ENCODE measurements at places on chromosomes 2 and 18.

GRCh38 chr2:128791985-128792320, 473.3 kb upstream of the HS6ST1 start:
- DNase-seq = no peak

DNA sequence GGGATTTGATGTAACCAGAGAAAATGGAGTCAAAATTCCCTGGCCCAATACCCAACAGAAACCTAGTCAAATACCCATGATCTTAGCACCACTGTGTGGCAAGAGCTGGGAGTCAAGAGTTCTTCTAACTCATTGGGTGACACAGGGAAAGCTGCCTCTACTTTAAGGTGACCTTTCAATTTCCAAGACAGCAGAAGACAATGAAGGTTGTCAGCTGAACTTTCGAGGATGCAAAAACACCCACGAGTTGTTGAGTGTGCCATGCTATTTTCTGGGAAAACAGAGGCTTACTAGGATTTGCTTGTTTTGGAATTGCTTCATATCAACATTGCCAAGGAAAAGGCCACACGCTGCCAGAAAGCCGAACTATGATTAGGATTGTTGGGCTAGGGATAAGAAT, 61.6 kb upstream of the CYRIA start:
- no peak for DNase-seq

DNA sequence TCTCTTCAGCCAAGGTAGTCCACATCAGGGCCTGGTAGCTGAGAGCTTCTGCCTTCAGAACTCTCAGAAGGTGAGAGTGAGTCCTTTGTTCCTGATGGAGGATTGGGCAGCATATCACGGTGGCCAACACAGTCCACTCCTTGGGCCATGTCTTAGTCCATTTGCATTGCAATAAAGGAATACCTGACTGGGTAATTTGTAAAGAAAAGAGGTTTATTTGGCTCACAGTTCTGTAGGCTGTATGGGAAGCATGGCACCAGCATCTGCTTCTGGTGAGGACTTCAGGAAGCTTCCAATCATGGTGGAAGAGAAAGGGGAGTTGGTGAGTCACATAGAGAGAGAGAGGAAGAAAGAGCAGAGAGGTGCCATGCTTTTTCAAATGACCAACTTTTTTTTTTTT, 98.8 kb downstream of the ADCYAP1 start:
- DNase-seq = no peak

DNA sequence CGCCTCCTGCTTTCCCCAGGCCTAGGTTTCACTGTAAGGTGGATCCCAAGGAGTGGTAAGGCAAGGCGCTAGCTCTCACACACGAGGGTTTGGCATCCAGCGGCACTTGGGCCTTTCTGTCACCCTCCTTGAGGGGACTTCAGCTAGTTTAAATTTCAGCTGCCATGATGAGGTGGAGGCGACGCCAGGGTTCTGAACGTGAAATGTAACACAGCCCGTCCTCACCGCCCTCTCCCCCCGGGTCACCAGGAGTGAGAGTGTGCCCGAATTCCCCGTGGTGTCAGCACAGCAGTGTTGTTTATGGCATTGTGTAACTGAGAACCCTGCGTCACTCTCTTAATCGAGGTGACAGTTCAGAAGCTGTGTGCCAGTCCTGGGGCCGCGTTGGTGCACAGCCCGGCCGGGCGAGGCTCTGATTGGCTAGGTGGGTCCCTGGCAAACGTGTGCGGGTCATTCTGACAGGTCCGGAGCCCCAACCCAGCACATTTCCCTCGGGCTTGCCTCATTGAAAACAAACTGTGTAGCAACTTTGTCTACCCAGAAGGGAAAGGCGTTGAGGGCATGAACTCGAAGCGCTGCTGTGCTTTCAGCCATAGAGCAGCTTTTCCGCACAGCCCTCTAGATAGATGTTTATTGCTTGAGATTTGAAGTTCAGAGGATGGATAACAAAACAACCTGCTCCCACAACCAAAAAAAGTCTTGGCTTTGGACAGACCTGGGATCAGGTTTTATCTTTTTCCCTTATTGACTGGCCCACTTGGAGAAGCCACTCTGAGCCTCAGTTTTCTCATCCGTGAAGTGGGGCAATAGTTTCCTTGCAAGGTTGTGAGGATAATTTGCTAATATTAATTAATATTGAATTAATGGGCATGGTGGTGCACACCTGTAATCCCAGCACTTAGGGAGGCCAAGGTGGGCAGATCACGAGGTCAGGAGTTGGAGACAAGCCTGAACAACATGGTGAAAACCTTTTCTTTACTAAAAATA, 4.9 kb downstream of the CIDEA start:
- no peak for DNase-seq

DNA sequence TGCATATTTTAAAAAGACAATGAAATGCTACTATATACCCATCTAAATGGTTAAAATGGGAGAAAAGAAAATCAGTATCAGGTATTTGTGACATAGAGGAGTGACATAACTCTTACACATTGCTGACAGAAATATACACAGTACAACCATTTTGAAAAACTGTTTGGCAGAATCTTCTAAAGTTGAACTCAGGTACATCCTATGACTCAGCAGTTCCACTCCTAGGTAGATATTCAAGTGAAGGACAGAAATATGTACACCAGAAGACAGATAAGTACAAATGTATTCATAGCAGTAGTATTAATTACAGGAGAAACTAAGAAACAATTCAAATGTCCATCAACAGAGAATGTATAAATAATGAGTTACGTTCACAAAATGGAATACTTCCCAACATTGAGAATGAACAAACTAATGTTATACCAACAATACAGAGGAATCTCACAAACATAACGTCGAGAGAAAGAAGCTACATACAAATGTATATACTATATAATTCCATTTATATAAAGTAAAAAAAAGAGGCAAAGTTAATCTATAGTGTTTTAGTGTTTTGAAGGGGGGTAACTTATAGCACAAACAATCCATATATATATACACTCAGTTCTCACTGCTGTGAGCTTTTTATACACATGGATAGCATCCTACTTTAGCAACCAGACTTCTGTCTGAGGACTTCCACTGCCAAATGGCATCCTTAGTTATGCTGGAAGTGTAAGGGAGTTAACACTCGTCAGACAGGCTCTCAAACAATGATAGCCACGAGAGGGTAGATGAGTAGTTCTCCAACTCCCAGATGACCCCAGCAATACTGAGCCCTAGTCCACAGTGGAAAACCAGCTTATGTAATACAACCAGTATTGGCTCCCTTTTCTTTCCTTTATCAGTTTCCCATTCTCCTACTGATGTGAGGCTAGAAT, 172.5 kb downstream of the NBAS start:
- DNase-seq = no peak

GRCh38 chr2:121099329-121100290, 185.4 kb downstream of the TFCP2L1 start:
- no peak for DNase-seq

DNA sequence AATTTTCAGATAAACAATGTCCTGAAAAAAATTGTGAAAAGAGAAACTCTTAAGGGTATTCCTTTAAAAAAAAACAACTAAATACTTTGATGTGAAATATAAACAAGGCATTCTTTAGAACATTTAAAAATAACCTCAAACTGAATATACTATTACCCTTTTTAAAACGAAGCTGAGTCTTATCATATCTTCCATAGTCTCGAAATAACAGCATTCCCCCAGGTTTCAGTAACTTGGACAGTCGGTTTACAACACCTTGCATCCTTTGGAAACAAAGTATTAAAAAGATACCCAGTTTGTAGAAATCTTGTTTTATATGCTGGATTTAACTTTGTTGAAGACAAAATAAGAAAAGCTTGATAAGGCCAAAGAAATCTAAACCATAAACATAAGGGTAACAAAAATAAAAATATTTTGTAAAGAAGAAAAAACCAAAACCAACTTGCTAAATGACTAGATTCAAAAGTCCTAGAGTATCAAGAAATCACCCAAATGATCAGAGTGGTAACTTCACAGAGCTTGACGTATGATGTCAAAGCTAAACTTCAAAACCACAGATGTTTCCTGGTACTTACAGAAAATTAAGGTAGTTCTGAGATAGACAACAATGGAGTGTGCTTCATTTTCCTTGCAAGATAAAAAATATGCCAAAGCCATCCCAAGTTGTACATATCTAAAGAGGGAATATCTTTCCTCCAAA, 107.8 kb downstream of the METTL8 start:
- DNase-seq = no peak

- DNase-seq = no peak
Observed at GRCh38 chr2:227623226-227623625, 5.9 kb downstream of the SCYGR4 start.

DNA sequence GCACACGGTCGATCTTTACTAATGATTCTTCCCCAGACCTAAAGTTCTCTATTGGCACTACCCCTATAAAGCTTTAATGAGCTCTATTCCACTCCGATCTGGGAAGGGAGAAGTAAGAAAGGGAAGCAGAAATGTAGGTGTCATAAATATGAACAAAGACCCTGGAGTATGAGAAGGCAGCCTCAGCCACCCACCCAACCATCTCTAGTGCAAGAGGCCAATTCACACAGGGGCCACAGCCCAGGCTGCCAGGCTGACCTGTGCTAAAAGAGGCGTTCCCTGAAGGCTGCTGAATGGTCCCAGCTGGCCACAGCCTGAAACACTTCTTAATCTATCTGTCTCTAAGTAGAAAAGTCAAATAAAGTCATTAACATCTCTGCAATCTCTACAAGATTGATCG, 60.1 kb upstream of the ACTR3 start:
- DNase-seq = no peak

- DNase-seq = no peak
Observed at GRCh38 chr2:176161825-176162626, 4.9 kb downstream of the HOXD3 start.

GRCh38 chr2:171201271-171201670, 40.6 kb upstream of the TLK1 start:
- no peak for DNase-seq

DNA sequence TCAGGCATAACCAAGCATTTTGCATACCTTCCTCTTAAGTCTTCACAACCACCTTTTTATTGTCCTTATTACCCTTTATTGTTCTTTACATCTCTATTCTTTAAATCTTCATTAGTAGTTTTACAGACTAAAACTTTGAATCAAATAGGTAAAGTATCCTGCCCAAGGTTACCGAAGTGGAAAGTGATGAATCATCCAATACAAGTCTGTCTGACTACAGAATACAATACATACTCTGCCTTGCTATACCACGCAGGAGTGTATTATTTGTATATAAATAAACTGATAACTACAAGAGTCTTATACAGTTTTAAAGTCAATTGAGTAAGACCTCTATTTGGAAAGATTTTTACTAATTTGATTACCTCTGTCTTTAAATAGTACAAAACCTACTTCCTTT, 196.0 kb downstream of the ZEB2 start:
- DNase-seq = no peak

- DNase-seq = no peak
Observed at GRCh38 chr2:152864601-152865149, 146.3 kb downstream of the ARL6IP6 start.

DNA sequence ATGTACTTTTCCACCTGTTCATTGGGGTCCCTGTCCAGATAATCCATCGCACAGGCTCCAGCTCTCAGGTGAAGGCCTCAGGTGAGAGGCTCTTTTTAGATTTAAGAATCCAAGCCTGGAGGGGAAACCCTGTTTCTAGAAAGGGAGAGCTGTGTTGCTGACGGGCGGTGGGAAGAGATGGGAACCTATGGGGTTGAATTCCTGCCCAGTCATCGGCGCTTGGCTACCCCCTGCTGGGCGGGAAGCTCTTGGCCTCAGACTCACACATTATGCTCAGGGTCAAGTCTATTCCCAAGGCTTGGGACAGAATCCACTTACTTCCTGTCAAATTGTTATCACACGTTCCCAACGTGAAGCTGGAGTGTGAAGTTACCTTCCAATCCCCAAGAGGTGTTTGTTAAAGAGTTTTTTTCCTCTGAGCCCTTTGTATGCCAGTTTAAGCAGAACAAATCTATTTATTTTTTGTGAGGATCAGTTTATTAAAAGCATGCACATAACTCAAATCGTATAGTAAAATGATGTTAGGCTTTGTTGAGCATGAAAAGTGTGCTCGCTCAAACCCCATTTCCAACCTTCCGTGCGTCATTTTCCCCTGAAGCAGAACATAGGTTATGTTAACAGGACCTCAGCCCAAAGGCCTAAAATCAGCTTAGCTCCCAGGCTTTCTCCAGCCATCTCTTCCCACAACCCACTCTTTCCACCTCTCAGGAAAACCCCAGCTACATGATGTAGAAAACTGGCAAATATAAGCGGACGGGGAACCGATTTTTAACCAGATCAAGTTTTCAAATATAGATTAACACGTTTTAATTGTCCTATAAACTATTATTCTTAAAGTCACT, 181.7 kb upstream of the ETAA1 start:
- DNase-seq = no peak

GRCh38 chr2:227456102-227456501, 15.9 kb upstream of the AGFG1 start:
- DNase-seq = no peak

GRCh38 chr2:225124311-225125017, 82.2 kb upstream of the DOCK10 start:
- no peak for DNase-seq

GRCh38 chr2:229407170-229407569, 136.1 kb upstream of the PID1 start:
- no peak for DNase-seq

GRCh38 chr2:176392249-176392648, 123.0 kb downstream of the MTX2 start:
- DNase-seq = no peak

DNA sequence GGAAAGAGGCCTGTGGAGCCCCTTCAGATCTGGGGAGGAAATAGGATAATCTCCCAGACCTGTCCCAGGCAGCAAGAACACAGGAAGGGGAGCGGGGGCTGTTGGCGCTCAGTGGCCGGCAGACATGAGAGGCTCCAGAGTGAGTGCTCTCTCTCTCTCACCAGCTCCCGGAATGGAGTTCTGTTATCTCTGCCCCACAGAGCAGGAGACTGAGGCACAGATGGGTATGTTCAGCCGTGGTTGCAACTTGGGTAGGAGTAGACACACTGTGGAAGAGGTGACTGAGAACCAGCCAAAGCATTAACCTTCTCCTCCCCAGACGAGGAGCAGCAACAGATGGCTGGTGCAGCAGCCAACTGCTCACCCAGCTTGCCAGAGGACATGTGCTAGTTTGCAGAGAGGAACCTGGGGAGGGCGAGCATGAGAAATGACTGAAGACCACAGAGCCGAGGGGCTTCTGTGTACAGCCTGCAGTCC, 82.0 kb downstream of the NRP2 start:
- DNase-seq = no peak

DNA sequence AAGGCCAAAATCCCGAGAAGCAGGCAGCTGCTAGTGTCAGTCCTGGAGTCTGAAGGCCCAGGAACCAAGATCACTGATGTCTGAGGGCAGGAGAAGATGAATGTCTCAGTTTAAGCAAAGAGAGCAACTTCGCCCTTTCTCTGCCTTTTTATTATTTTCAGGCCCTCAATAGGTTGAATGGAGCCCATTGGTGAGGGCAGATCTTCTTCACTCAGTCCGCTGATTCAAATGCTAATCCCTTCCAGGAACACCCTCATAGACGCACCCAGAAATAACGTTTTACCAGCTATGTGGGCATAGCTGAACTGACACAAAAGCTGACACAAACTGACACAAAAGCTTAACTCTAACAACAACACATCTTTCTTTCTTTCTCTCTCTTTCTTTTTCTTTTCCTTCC, 78.0 kb upstream of the KCNJ3 start:
- no peak for DNase-seq

GRCh38 chr18:50405582-50406271, 30.9 kb downstream of the SKA1 start:
- DNase-seq = no peak
